Peyer's patch (tissue), 4 donors: ENCODE measurements at places on chromosomes 3 and 15. TPM values are rescaled to one million over a fixed set of nuclear protein-coding genes. Genes with fewer than 3 reads are reported as not detected.

The FILIP1L gene
- 69.3 TPM for total RNA-seq

The CCR2 gene
- total RNA-seq = 4.1 TPM

GRCh38 chr15:57031605-57032004 lies 113.2 kb downstream of the TCF12 start:
- no peaks in the 10 kb centered on the region for H3K27me3 ChIP-seq
- H3K27ac ChIP-seq = no peak overlapping the region
- H3K36me3 ChIP-seq = no peaks in the 10 kb centered on the region
- H3K4me3 ChIP-seq = no peak overlapping the region
- no peaks in the 10 kb centered on the region for H3K4me1 ChIP-seq

GRCh38 chr15:100651253-100651652 lies 48.9 kb downstream of the ASB7 start:
- no peak for DNase-seq
- no peak overlapping the region for H3K4me3 ChIP-seq
- no peaks in the 10 kb centered on the region for H3K27me3 ChIP-seq
- H3K36me3 ChIP-seq = no peaks in the 10 kb centered on the region
- no peaks in the 10 kb centered on the region for H3K4me1 ChIP-seq

The FAM3D gene
- 107 TPM for total RNA-seq

DNA sequence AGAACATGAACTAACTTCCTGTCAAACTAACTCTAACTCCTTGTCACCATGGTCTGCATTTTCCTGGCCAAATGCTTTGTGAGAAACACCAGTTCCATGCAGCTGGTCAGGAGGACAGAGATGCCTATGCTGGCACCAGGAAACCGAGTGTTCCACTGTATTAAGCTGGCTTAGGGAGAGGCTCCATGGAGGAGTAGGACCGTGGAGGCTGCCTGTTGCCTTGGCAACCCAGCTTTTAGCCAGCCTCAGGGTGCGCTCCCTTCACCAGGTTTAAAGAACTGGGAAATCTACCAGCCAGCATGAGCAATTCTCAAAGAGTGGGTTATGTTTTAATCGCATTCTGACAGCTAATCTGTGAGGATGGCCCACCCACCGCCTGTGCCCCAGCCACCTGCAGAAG lies 394.1 kb downstream of the OCA2 start:
- H3K36me3 ChIP-seq = no peaks in the 10 kb centered on the region
- no peaks in the 10 kb centered on the region for H3K4me1 ChIP-seq
- no peaks in the 10 kb centered on the region for H3K27me3 ChIP-seq
- DNase-seq = no peak
- no peak overlapping the region for H3K27ac ChIP-seq
- H3K4me3 ChIP-seq = no peak overlapping the region

DNA sequence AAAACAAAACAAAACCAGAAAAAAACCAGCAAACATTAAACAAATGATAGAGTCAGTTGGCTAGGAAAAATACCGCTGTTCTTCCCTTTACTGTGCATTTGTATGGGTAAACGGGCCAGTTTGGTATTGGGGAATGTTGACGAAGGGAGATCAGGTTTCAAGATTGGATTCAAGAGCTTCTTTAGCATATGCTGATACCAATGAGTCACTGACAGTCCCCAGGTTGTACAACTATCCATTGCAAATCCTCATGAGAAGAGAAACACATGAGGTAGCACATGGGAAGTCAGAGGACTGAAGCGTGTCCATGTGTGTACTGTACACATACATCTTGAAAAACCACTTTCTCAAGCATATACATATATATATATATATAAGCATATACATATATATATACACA lies 25.6 kb downstream of the TIGIT start:
- H3K27me3 ChIP-seq = no peaks in the 10 kb centered on the region
- DNase-seq = no peak
- no peak overlapping the region for H3K27ac ChIP-seq
- no peaks in the 10 kb centered on the region for H3K4me1 ChIP-seq

GRCh38 chr3:182182531-182182968 lies 470.8 kb downstream of the SOX2 start:
- no peak overlapping the region for H3K27ac ChIP-seq
- no peaks in the 10 kb centered on the region for H3K27me3 ChIP-seq
- H3K36me3 ChIP-seq = no peaks in the 10 kb centered on the region
- DNase-seq = no peak

DNA sequence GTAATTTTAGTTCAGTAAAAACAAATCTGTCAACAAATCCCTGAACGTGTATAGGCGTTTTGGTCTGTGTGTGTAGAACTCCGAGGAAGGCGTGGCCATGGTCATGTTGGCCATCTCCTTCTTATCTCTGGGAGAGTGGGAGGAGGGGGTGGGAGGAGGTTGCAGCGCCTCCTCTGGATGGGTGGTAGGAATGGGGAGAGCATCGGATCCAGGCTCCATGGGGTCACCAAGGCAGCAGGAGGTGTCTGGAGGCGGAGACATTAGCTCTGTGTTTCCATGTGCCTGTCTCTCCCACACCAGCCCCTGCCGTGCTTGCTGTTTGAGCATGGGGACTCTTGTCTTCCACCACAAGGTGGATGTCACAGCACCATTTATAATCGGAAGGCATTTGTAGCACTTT lies 34.5 kb upstream of the TRPM1 start:
- H3K4me1 ChIP-seq = no peaks in the 10 kb centered on the region
- no peak overlapping the region for H3K27ac ChIP-seq
- no peaks in the 10 kb centered on the region for H3K36me3 ChIP-seq
- no peak overlapping the region for H3K4me3 ChIP-seq

- no peaks in the 10 kb centered on the region for H3K27me3 ChIP-seq
- no peaks in the 10 kb centered on the region for H3K4me1 ChIP-seq
- H3K27ac ChIP-seq = no peak overlapping the region
- no peak overlapping the region for H3K4me3 ChIP-seq
- no peaks in the 10 kb centered on the region for H3K36me3 ChIP-seq
- no peak for DNase-seq
These were observed 15.0 kb upstream of the EHD4 start for GRCh38 chr15:41987246-41987924.

DNA sequence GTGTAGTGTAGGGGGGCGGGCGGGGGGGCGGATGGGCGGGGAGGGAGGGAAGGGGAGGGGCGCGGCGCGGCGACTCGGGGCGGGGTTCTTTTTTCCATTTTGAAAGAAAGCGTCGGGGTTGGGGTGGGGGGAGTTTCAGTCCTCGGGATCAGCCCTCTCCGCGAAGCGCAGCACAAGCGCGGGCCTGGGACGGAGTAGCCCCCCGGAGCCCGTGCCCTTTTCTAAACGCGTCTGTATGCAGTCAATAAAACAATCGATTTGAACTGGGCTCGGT lies 6.1 kb downstream of the ISLR2 start:
- no peaks in the 10 kb centered on the region for H3K36me3 ChIP-seq
- peaks cover 22% of the 10 kb centered on the region for H3K4me1 ChIP-seq
- no peak overlapping the region for H3K27ac ChIP-seq
- peak overlapping the region; percentile 47 for H3K4me3 ChIP-seq
- no peak for DNase-seq

GRCh38 chr15:75138016-75138999 lies 63.4 kb upstream of the C15orf39 start:
- H3K4me3 ChIP-seq = no peak overlapping the region
- no peaks in the 10 kb centered on the region for H3K4me1 ChIP-seq
- no peaks in the 10 kb centered on the region for H3K27me3 ChIP-seq
- no peaks in the 10 kb centered on the region for H3K36me3 ChIP-seq
- DNase-seq = no peak
- H3K27ac ChIP-seq = no peak overlapping the region
